T-cell (primary cell): ENCODE measurements at places on chromosomes 1 and 21.

GRCh38 chr1:167517535-167518330 is 596 bp downstream of the CD247 start:
- H3K4me3 ChIP-seq: peak overlapping the region; percentile 85
- no peaks in the 10 kb centered on the region for H3K27me3 ChIP-seq
- H3K36me3 ChIP-seq: no peaks in the 10 kb centered on the region

- no peaks in the 10 kb centered on the region for H3K27me3 ChIP-seq
- no peaks in the 10 kb centered on the region for H3K4me1 ChIP-seq
- H3K36me3 ChIP-seq: peaks cover 28% of the 10 kb centered on the region
- no peak overlapping the region for H3K27ac ChIP-seq
Observed at GRCh38 chr21:43908167-43908566, 43.1 kb downstream of the AGPAT3 start.

DNA sequence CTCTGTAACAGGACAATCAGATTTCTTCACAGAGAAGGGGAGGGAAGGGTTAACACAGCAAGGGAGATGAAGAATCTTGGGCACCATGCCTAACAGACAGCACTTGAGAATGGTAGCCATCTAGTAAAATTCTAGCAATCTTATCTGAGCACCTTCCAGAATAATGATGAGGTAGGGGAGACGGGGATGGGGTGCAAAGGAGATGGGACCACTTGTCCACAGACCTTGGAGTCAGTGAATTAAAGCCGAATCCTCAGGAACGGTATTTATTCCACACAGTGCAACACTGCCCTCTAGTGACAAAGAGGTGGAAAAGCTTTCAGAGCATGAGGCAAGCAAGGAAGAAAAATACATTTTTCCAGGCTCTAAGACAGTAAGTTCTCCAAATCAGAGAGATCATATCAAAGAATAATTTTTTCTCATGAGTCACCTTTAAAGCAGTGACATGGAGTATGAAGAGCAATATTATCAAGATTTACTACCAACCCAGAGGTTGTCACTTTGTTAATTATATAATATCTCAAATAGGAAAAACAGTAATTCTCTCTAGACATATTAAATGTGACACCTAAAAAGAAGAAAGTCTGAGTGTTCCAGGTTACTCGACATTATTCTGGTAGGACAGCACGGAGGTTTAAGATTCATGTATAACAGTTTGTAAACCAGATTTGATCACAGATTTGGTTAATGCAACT is 43.3 kb upstream of the LPAR3 start:
- DNase-seq: no peak
- H3K36me3 ChIP-seq: no peaks in the 10 kb centered on the region
- H3K27me3 ChIP-seq: no peaks in the 10 kb centered on the region
- no peak overlapping the region for H3K4me3 ChIP-seq
- H3K4me1 ChIP-seq: no peaks in the 10 kb centered on the region

GRCh38 chr1:24364975-24365678 is 46.0 kb downstream of the GRHL3 start:
- H3K36me3 ChIP-seq: peaks cover 6% of the 10 kb centered on the region
- H3K27ac ChIP-seq: no peak overlapping the region
- no peak overlapping the region for H3K4me3 ChIP-seq
- no peaks in the 10 kb centered on the region for H3K27me3 ChIP-seq
- H3K4me1 ChIP-seq: no peaks in the 10 kb centered on the region

DNA sequence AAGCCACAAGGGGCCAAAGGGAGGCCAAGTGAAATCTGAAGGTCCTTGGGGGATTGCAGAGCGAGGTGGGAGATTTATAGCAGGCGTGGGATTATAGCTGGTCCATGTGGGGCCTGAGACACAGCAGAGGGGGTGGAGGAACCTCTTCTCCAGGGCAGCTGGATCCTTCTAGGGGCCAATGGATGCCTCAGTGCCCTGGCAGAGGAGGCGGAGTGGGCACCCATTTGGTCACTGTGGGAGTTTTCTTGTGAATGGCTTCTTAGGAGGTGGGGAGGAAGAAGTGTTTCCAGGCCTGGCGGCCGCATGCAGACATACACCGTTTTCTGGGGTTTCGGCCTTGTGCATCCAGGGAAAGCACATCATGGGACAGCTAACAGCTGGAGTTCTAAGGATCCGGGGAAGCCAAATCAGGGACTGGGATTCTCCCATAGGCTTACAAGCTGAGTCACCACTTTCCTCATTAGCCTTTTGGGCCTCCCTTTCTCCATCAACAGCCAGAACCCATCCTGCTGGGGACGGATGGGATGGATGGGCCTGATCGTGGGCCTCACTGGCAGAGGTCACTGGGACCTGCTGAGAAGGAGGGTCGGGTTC is 76.5 kb downstream of the RHOU start:
- DNase-seq: no peak
- no peak overlapping the region for H3K27ac ChIP-seq
- H3K36me3 ChIP-seq: no peaks in the 10 kb centered on the region
- no peaks in the 10 kb centered on the region for H3K27me3 ChIP-seq

GRCh38 chr1:182459949-182460348 is 10.0 kb downstream of the RGSL1 start:
- peaks cover 18% of the 10 kb centered on the region for H3K27me3 ChIP-seq
- H3K27ac ChIP-seq: no peak overlapping the region
- no peaks in the 10 kb centered on the region for H3K4me1 ChIP-seq
- H3K4me3 ChIP-seq: no peak overlapping the region

GRCh38 chr1:194076646-194077045 is 890.2 kb upstream of the B3GALT2 start:
- no peak overlapping the region for H3K4me3 ChIP-seq
- H3K27ac ChIP-seq: no peak overlapping the region
- H3K27me3 ChIP-seq: no peaks in the 10 kb centered on the region
- no peak for DNase-seq
- no peaks in the 10 kb centered on the region for H3K36me3 ChIP-seq
- H3K4me1 ChIP-seq: no peaks in the 10 kb centered on the region

DNA sequence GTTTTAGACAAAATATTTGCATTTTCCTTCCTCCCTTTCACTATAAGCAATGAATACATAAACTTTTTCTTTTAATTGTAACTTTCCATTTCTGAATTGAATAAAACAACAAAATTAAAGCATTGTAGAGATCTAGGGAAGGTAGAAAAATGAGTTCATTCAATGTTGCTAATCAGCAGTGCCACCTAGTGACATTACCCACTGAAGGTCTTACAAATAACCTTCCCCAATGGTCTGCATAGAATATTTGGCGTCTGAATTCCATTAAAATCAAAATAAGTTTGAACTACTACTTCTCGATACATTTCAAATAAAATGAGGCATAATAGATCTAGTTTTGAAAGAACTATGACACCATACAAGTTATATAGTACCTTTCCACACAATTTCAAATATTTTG is 19.6 kb downstream of the FH start:
- no peak for DNase-seq
- no peak overlapping the region for H3K27ac ChIP-seq
- H3K4me1 ChIP-seq: no peaks in the 10 kb centered on the region
- H3K4me3 ChIP-seq: no peak overlapping the region
